Bone marrow (tissue), 2 donors: ENCODE measurements at places on chromosomes 6 and 20.

GRCh38 chr6:53031281-53031680 is 33.9 kb upstream of the FBXO9 start:
- DNase-seq, result no peak

- no peak for DNase-seq
Measured at GRCh38 chr6:131669891-131670290, 31.3 kb downstream of the OR2A4 start.

- DNase-seq, result no peak
Measured at GRCh38 chr6:28643017-28643740, 117.5 kb downstream of the GPX5 start.

DNA sequence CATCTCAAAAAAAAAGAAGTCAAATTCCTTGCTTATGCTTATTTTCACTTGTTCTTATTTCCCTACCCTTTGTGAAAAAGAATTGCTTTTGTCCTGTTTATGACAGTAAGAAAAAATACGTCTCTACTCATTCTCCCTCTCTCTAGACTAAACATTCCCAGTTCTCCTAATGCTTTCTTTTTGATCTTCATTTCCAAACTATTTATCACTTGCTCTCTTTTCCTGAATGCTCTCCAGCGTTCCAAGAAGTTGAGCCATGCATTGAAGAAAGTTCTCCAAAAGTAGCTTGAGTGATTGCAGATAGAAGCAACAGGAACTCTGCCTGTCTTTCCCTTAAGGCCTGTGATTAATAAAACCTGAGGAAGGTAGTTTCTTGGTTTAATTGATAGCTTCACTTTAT is 53.1 kb upstream of the TMEM170B start:
- no peak for DNase-seq

DNA sequence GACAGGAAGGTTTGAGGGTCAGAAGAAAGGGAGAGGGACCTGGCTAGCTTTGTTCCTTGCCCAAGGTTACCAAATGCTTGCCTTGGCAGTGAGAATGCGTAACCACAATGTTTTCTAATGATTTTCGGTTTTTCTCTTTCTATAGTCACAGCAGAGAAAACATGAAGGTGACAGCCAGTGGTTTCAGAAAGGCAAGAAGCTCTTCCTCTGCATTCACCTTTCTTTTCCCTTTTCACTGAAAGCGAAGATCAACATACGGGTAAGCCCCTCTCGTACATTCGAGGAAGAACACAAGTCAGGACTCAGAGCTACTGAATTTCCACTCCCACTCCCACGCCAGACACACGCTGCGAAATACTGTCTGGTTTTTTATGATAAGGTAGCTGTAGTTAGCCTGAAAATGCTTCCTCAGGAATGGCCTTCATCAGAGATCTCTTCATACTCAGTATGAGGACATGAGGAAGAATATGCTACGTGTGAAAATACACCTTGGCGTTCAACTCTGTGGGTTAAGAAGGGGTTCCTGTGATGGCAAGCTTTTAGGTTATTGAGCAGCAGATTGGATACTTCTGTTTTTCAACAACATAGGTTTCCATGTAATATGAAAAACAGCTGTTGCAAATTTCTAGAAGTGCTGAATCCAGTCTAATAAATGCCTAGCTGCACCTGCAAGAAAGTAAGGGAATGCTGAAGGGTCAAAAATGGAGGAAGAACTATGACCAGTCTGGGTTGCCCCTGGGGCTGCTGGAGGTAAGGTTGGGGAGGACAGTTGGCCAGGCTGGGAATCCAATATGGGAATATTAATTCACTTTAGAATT is 7.4 kb upstream of the CD83 start:
- no peak for DNase-seq

- no peak for DNase-seq
Measured at GRCh38 chr6:4091941-4092340, 13.0 kb upstream of the FAM217A start.

GRCh38 chr6:4603291-4603690 is 172.9 kb upstream of the CDYL start:
- DNase-seq, result no peak

GRCh38 chr6:110628330-110628729 is 151.9 kb upstream of the SLC22A16 start:
- no peak for DNase-seq

DNA sequence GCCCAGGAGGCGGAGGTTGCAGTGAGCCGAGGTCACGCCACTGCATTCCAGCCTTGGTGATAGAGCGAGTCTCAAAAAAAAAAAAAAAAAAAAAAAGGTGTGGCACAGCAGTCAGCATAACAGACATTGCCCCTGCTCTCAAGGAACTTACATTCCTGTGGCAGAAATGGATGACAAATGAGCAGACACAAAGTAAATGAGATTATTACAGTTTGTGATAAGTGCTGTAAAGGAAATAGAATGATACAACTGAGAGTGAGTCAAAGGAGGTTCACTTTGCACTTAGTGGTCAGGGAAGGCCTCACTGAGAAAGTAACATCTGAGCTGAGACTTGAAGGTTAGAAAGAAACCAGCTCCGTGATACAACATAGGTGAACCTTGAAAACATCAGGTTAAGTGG is 36.4 kb downstream of the CEP250 start:
- no peak for DNase-seq
